ENCODE measurements at places on chromosomes 6 and 20.
A peak's percentile ranks its signal among the peaks of the same experiment; 100 is the strongest.

DNA sequence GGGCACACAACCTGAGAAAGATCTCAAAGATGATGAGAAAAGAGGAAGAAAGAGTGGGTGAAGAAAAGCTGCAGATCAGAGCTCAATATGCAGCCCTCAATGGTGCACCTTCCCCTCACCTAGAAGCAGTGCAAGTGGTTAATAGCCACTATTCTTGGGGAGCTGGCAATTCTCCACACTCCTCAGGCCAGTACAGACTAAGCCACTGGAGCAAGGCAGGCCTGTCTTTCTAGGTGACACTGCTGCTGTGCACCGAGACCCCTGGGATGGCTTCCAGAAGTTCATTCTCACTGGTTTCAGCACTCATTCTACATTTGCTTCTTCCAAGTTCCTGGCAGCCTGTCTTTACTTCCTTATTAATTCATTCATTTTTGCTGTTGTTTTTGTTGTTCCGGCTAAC is 973.3 kb downstream of the KIF16B start:
- DNase-seq: no peak

GRCh38 chr20:46324379-46324778 is 16.1 kb upstream of the CDH22 start:
- DNase-seq: no peak

DNA sequence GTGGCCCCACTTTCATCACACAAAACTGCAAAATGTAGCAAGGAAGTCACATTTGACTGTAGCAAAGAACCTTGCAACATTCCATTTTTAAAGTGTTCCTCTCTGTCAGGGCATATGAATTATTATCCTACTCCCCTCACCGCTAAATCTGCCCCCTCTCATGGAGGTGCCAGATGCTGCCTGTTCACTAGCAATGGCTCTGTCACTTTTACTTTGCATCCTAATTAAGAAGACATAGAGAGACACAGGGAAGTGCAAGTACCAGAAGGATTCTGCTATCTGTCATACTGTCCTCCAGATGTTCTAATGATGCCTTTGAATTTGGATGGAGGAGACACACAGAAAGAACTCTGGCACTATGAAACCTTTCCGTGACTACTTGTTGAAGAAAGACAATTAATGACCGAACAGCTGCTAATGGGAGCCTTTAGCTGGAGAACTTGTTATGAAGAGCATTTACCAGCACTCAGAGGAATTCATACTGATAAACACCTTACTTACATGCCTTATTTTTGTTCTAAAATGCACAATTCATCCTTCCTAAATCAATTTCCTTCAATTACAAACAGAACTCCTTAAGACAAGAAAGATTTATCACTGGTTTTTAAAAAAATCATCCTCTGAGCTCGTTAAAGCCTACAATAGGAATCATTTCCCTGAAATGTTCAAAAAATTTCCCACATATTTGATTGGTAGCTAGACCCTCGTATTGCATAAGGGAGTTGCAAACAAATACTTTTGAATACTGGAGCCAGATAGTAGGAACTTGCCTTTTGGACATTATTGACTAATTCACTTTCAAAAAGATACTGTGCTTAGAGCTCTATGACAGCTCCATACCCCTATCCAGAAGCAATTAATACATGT is 292.6 kb downstream of the UBE3D start:
- DNase-seq: no peak

DNA sequence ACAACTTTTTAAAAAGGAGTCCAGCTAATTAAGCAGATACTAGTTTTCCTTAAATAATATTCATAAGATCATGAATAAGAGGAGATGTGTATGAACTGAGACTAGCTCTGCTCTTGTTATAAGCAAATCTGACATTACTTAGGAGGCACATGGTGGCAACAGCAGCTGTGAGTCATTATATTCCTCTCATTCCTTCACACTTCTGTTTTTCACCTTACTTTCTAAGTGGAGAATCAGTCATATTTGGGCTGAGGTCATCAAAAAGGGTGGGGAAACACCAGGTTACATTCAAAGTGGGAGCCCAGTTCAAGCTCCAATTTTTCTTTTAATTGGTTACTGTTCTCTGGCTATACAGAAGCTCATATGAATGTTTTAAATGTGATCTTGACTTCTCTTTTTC is 6.0 kb upstream of the RIPPLY2 start:
- no peak for DNase-seq

GRCh38 chr6:56356426-56356825 is 109.0 kb upstream of the COL21A1 start:
- DNase-seq: no peak

- DNase-seq: no peak
Measured at GRCh38 chr20:52425701-52426100, 234.1 kb upstream of the ZFP64 start.

- DNase-seq: no peak
Measured at GRCh38 chr6:82040405-82041221, 206.9 kb downstream of the IBTK start.

- no peak for DNase-seq
Measured at GRCh38 chr6:6927521-6928361, 180.0 kb upstream of the RREB1 start.

DNA sequence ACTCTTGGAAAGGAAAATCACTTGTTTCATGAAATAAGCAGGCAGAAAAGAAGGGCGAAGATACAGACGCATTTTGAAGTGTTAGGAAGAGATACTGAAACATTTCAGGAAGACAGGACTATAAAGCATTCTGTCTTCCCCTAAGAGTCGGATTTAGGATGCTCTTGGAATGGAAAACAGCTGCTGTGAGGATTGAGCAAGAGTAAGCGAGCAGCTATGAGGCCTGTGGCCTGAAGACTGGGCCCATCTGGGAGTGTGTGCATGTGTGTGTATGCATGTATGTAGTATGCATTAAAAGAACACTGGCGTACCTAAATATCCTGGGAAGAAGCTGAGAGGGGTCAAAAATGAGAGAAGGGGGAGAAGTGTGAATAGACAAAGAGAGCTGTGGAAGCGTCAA is 83.6 kb downstream of the SIM1 start:
- DNase-seq: no peak

DNA sequence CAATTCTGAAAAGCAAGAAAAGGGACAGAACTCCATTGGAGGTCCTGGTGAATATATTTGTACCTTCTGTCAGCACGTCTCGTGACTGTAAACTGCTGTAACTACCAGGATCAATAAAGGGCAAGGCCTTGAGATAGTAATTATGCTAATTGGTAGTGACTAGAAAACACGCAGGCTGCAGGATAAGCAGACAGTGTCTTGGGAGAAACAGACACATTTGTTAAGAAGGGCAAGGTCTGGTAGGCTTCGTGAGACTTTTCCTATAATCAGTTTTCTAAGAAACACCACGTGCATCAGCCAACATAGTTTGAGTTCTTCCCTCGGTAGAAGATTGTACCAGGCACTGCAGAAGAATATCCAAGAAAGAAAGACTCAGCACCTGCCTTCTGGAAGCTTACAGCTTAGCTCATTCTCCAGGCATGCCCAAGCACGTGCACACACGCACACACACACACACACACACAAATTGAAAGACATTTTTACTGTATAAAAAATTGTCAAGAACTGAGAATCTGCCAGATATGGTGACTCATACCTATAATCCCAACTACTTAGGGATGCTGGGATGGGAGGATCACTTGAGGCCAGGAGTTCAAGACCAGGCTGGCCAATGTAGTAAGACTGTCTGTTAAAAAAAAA is 167.0 kb upstream of the SASH1 start:
- no peak for DNase-seq

DNA sequence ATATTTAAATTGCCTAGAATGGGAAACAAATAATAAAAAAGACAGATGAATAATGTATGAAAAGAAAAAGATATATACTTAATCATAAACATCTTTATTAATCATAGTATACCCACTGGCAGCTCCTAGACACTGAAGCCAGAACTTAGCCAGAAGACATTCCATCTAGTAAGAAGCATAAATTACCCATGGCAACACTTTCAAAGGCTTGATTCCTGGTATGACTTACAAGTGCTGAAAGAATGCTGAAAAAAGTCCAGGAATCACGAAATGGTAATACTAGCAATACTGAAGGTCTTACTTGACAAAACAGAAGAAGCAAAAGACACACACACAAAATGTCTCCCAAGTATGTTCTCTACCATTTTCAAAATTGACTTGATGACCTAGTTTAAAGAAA is 38.0 kb downstream of the RWDD2A start:
- DNase-seq: no peak

- DNase-seq: no peak
Measured at GRCh38 chr6:35013701-35014100, 124.6 kb downstream of the ANKS1A start.

- no peak for DNase-seq
Measured at GRCh38 chr6:159305804-159306537, 136.8 kb downstream of the FNDC1 start.

DNA sequence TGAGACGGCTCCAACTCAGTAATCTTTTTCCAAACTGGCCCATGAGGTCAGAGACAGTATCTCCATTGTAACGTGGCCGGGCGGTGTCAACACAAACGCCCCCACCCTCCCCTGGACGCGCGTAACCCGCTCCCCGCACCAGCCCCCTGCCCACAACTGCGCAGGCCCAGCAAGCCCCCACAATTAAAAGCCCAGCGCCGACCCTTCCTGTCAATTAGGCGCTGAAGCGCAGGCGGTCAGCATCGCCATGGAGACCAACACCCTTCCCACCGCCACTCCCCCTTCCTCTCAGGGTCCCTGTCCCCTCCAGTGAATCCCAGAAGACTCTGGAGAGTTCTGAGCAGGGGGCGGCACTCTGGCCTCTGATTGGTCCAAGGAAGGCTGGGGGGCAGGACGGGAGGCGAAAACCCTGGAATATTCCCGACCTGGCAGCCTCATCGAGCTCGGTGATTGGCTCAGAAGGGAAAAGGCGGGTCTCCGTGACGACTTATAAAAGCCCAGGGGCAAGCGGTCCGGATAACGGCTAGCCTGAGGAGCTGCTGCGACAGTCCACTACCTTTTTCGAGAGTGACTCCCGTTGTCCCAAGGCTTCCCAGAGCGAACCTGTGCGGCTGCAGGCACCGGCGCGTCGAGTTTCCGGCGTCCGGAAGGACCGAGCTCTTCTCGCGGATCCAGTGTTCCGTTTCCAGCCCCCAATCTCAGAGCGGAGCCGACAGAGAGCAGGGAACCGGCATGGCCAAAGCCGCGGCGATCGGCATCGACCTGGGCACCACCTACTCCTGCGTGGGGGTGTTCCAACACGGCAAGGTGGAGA is at the start of the genes HSPA1A and HSPA1L:
Gene HSPA1A (plus strand): TSS at position 519 of the 814 bp plus-strand sequence. CDS start 214 bp downstream, at position 733.
Gene HSPA1L (minus strand): TSS at position 259 of the 814 bp plus-strand sequence. CDS start 3,311 bp downstream, outside the sequence.
- peak; percentile 95 for DNase-seq

GRCh38 chr6:41846666-41847237 is 48.4 kb downstream of the USP49 start:
- DNase-seq: peak; percentile 70

GRCh38 chr6:90369024-90369519 is 72.4 kb upstream of the BACH2 start:
- peak; percentile 82 for DNase-seq

All from breast epithelium (tissue), 4 donors.